CD14-positive monocyte (primary cell): ENCODE measurements at places on chromosomes 11 and 22. TPM values are rescaled to one million over a fixed set of nuclear protein-coding genes. Genes with fewer than 3 reads are reported as not detected.
A peak's percentile ranks its signal among the peaks of the same experiment; 100 is the strongest.

The AQP11 gene
- polyA plus RNA-seq: not detected in 2 replicates

GRCh38 chr22:30941363-30941740 is 27.2 kb downstream of the MORC2 start:
- H3K27ac ChIP-seq: no peak overlapping the region
- H3K4me3 ChIP-seq: no peak overlapping the region
- no peak for DNase-seq
- peaks cover 89% of the 10 kb centered on the region for H3K36me3 ChIP-seq

The HEPHL1 gene
- polyA plus RNA-seq: not detected

DNA sequence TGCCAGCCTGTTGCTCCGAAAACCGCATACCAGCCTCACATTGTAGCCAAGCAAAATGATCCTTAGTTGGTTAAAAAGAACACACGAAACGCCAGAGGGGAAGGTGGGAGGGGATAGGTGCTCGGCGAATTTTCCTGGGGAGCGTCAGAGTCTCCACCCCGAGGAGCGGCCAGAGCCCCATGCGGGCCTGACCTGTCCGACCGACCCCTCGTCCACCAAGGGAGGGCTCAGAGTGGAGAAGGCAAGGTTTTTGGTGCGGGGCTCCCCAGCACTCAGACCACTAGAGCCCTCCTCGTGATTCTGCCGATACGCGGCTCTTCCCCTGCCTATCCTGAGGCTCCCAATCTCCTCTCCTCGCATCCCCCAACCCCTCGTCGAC is 39.6 kb downstream of the DIXDC1 start:
- no peaks in the 10 kb centered on the region for H3K36me3 ChIP-seq
- H3K27ac ChIP-seq: no peak overlapping the region
- H3K4me3 ChIP-seq: no peak overlapping the region

DNA sequence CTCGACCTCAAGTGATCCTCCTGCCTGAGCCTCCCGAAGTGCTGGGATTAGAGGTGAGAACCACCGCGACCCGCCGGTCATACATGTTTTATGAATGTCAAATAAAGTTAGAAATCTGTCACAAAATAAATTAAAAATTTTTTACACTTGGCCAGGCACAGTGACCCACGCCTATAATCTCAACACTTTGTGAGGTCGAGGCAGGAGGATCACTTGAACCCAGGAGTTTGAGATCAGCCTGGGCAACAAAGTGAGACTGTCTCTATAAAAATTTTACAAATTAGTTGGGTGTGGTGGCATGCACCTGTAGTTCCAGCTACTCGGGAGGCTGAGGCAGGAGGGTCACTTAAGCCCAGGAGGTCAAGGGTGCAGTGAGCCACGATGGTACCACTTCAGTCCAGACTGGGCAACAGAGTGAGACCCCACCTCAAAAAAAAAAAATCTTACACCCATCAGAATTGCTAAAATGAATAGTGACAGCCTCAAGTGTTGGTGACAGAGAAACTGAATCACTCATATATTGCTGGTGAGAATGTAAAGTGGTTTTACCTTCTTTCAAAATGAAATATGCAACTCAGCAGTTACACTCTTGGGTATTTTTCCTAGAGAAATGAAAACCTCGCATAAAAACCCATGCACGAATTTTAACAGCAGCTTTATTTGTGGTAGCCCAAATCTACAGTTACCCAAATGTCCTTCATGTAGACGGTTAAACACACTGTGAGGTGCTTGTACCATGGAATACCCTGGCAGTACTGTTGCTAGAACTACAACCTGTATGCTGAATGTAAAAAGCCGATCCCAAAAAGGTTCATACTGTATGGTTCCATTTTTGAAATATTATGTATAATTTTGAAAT is 55.4 kb downstream of the MED15 start:
- no peaks in the 10 kb centered on the region for H3K27me3 ChIP-seq
- H3K4me1 ChIP-seq: no peaks in the 10 kb centered on the region
- no peak overlapping the region for H3K27ac ChIP-seq
- peaks cover 98% of the 10 kb centered on the region for H3K36me3 ChIP-seq
- H3K4me3 ChIP-seq: no peak overlapping the region
- DNase-seq: no peak

The GRM5 gene
- not detected in 2 replicates for polyA plus RNA-seq

The TTC9C gene
- polyA plus RNA-seq: 21.6 TPM

GRCh38 chr11:35404388-35404775 is 15.0 kb downstream of the SLC1A2 start:
- peaks cover 2% of the 10 kb centered on the region for H3K27me3 ChIP-seq
- no peak overlapping the region for H3K4me3 ChIP-seq
- H3K36me3 ChIP-seq: no peaks in the 10 kb centered on the region
- no peak overlapping the region for H3K27ac ChIP-seq
- peak; percentile 43 for DNase-seq
